ENCODE measurements at places on chromosomes 2 and 18. TPM values are rescaled to one million over a fixed set of nuclear protein-coding genes. Genes with fewer than 3 reads are reported as not detected.

DNA sequence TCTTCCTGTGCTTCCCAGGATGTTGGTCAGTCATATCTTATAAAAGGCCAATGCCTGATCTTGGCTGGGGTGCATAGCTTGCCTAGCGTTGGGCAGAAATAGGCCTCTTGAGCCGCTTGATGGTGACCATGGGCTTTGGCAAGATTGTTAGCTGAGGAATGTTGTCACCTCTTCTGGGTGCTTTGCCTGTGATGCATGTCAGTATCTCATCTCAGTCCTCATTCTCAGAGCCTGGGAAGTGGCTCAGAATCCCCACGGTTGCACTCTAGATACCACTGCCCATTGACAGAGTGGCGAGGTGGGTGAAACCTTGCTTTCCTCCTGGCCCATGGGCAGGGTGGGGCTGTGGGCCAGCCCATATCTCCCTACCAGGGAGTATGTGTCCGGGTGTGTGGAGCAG is 79.2 kb upstream of the MGAT5 start:
- no peaks in the 10 kb centered on the region for H3K36me3 ChIP-seq
- no peak overlapping the region for H3K27ac ChIP-seq
- no peak overlapping the region for H3K4me3 ChIP-seq
- peaks cover 34% of the 10 kb centered on the region for H3K4me1 ChIP-seq
- H3K27me3 ChIP-seq, result no peaks in the 10 kb centered on the region

GRCh38 chr2:232971744-232972143 is 41.3 kb downstream of the NGEF start:
- no peak overlapping the region for H3K27ac ChIP-seq
- H3K4me1 ChIP-seq, result no peaks in the 10 kb centered on the region
- H3K36me3 ChIP-seq, result no peaks in the 10 kb centered on the region
- DNase-seq, result no peak
- no peaks in the 10 kb centered on the region for H3K27me3 ChIP-seq
- no peak overlapping the region for H3K4me3 ChIP-seq

DNA sequence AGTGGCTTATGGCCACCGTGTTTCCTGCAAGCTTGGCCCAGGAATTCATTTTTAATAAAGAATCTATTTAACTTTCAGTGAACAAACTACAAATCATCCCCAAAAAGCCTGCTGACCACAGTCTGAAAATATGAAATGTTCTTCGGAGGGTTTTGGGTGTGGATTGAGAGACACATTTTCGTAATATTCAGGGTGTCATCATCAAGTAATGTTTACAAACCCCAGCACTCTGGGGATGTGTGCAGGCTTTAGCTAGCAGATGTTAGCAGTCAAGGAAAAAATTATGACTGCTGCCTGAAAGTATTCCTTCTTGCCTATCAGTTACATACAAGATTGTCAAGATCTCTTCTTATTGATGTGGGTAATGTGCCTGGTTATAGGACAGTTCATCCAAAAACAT is 143.9 kb upstream of the FN1 start:
- no peak overlapping the region for H3K4me3 ChIP-seq
- no peaks in the 10 kb centered on the region for H3K36me3 ChIP-seq

- H3K27ac ChIP-seq, result no peak overlapping the region
- no peaks in the 10 kb centered on the region for H3K4me1 ChIP-seq
- no peak overlapping the region for H3K4me3 ChIP-seq
- H3K27me3 ChIP-seq, result no peaks in the 10 kb centered on the region
- no peaks in the 10 kb centered on the region for H3K36me3 ChIP-seq
These were observed 79.3 kb upstream of the TMEM247 start for GRCh38 chr2:46400016-46400415.

- no peak for DNase-seq
- H3K4me1 ChIP-seq, result no peaks in the 10 kb centered on the region
- no peak overlapping the region for H3K4me3 ChIP-seq
- no peaks in the 10 kb centered on the region for H3K27me3 ChIP-seq
- no peak overlapping the region for H3K27ac ChIP-seq
- H3K36me3 ChIP-seq, result no peaks in the 10 kb centered on the region
These were observed 843.2 kb downstream of the LRRTM4 start for GRCh38 chr2:76679025-76679396.

DNA sequence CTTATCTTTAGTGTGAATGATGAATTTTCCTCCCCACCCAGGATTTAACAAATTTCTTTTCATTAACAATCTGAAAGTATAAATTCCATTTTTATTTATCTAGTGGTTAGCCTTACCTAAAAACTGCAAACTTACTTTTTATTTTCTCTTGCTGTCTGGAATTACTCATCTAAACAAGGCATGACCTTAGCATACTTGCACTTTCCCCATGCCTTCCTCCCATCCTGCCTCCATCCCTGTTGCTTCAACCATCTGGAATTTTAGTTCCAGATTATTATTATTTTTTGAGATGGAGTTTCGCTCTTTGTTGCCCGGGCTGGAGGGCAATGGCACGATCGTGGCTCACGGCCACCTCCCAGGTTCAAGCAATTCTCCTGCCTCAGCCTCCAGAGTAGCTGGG is 35.6 kb downstream of the GDF7 start:
- H3K27ac ChIP-seq, result no peak overlapping the region
- H3K4me3 ChIP-seq, result no peak overlapping the region
- H3K27me3 ChIP-seq, result no peaks in the 10 kb centered on the region
- DNase-seq, result no peak

DNA sequence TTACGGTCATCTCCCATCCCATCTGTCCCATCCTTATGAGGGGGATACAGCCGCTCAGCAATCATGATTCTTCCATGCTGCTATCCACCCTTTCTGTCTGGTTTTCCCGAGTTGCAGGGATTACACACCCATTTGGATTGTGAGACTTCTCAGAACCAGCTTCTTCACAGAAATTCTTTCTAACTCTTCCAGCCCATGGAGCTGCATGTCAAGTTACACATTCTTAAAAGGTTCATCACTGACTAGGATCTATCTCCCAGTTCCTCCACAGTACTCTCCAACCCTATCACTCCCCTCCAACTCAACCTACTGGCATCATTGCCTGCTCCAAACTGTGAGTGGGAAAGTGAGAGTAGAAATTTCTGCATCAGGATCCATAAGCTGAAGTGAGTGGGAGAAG is 558.2 kb upstream of the TNP1 start:
- no peak overlapping the region for H3K4me3 ChIP-seq
- H3K36me3 ChIP-seq, result no peaks in the 10 kb centered on the region
- no peak overlapping the region for H3K27ac ChIP-seq
- no peaks in the 10 kb centered on the region for H3K27me3 ChIP-seq

DNA sequence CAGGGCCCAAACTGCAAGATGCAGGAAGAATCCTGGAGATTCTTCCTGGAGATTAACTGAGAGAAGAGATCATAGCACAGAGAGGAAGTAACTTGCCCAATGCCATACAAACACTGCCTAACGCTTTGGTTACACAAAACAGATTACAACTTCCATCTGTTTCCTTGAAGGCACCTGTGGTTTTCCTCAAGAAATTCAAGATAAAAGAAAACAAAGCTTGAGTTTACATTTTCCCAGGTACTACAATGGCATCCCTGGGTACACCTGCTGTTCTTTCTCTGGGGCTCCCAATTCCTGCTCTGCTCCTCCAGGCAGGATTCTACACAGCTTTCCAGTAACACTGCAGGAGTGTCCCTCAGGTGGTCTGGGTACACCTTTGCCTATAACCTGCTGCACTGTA is 781.9 kb upstream of the ID2 start:
- H3K4me1 ChIP-seq, result no peaks in the 10 kb centered on the region
- no peaks in the 10 kb centered on the region for H3K36me3 ChIP-seq
- no peak overlapping the region for H3K27ac ChIP-seq
- DNase-seq, result no peak
- H3K4me3 ChIP-seq, result no peak overlapping the region

- H3K27ac ChIP-seq, result no peak overlapping the region
- peaks cover 42% of the 10 kb centered on the region for H3K36me3 ChIP-seq
- DNase-seq, result no peak
- peaks cover 7% of the 10 kb centered on the region for H3K4me1 ChIP-seq
- no peaks in the 10 kb centered on the region for H3K27me3 ChIP-seq
These were observed 18.4 kb upstream of the NFATC1 start for GRCh38 chr18:79377187-79377891.

GRCh38 chr2:46813680-46814079 is 101.9 kb downstream of the MCFD2 start:
- H3K36me3 ChIP-seq, result no peaks in the 10 kb centered on the region

- no peak overlapping the region for H3K4me3 ChIP-seq
- no peaks in the 10 kb centered on the region for H3K36me3 ChIP-seq
- no peaks in the 10 kb centered on the region for H3K27me3 ChIP-seq
- no peak overlapping the region for H3K27ac ChIP-seq
These were observed 159.4 kb downstream of the ASB1 start for GRCh38 chr2:238585836-238586821.

- no peak overlapping the region for H3K27ac ChIP-seq
- no peaks in the 10 kb centered on the region for H3K4me1 ChIP-seq
- no peaks in the 10 kb centered on the region for H3K36me3 ChIP-seq
- no peak overlapping the region for H3K4me3 ChIP-seq
These were observed 12.9 kb upstream of the GEMIN6 start for GRCh38 chr2:38765149-38765548.

GRCh38 chr2:37348155-37348554 is 3.7 kb downstream of the QPCT start:
- peaks cover 22% of the 10 kb centered on the region for H3K4me1 ChIP-seq
- H3K4me3 ChIP-seq, result no peak overlapping the region
- no peak overlapping the region for H3K27ac ChIP-seq
- no peak for DNase-seq
- H3K36me3 ChIP-seq, result no peaks in the 10 kb centered on the region

GRCh38 chr2:234671716-234672115 is 174.8 kb upstream of the ARL4C start:
- H3K4me1 ChIP-seq, result no peaks in the 10 kb centered on the region
- no peak overlapping the region for H3K27ac ChIP-seq
- H3K36me3 ChIP-seq, result no peaks in the 10 kb centered on the region
- no peaks in the 10 kb centered on the region for H3K27me3 ChIP-seq
- no peak overlapping the region for H3K4me3 ChIP-seq

DNA sequence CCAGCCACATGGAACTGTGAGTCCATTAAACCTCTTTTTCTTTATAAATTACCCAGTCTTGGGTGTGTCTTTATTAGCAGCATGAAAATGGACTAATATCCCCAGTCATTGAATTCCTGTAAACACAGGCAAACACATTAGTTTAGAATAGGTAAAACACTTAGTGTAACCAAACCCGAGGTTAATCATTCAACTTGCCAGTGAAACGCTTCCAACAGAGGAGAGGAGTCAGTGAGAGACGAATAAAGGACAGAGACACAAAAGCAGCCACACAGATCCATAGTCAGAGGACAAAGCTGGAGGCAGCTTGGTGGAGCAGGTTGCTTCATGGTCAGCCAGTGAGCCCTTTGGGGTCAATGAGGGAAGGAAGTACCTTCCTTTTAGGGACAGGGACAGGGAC is 348.1 kb downstream of the TGIF1 start:
- no peak overlapping the region for H3K4me3 ChIP-seq
- no peaks in the 10 kb centered on the region for H3K27me3 ChIP-seq
- no peak overlapping the region for H3K27ac ChIP-seq
- no peak for DNase-seq
- H3K4me1 ChIP-seq, result no peaks in the 10 kb centered on the region

DNA sequence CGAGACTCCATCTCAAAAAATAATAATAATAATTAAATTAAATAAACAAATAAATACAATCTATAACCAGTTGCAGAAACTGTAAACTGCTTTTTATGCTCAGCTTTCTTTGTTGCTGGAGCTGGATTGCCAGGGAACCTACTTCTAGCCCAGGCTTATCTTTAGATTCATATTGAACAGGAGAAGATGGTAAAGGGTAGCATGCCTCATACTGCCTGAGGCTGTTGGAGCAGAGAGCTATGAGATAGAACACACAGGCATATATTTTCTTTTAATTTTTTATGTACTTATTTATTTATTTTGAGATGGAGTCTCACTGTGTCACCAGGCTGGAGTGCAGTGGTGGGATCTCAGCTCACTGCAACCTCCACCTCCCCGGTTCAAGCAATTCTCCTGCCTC is 28.7 kb upstream of the EML4 start:
- H3K4me1 ChIP-seq, result peaks cover 70% of the 10 kb centered on the region
- peak overlapping the region; percentile 83 for H3K27ac ChIP-seq
- H3K27me3 ChIP-seq, result no peaks in the 10 kb centered on the region
- DNase-seq, result no peak
- H3K36me3 ChIP-seq, result no peaks in the 10 kb centered on the region

- peaks cover 23% of the 10 kb centered on the region for H3K4me1 ChIP-seq
- peak overlapping the region; percentile 76 for H3K4me3 ChIP-seq
- H3K27me3 ChIP-seq, result no peaks in the 10 kb centered on the region
- no peak overlapping the region for H3K27ac ChIP-seq
- peaks cover 40% of the 10 kb centered on the region for H3K36me3 ChIP-seq
- no peak for DNase-seq
These were observed 1.2 kb downstream of the RMP24 start for GRCh38 chr18:35973650-35974049.

Gene MERTK
- total RNA-seq, result 20.7 TPM

Gene ARL5A
- total RNA-seq, result 52.3 TPM

Gene LRATD1
- total RNA-seq, result 8.0 TPM

Gene EFHD1
- 7.7 TPM for total RNA-seq

Gene LRRC30
- total RNA-seq, result not detected

Gene TCF23
- 1.2 TPM for total RNA-seq

Gene ZNF396
- 4.4 TPM for total RNA-seq
